ENCODE measurements at places on chromosomes 13 and 19. TPM values are rescaled to one million over a fixed set of nuclear protein-coding genes. Genes with fewer than 3 reads are reported as not detected.

The MAP4K1 gene
- not detected for total RNA-seq

The ZNF626 gene
- 5.0 TPM for total RNA-seq

The NLRP5 gene
- not detected for total RNA-seq

The ZNF675 gene
- 2.8 TPM for total RNA-seq

The THSD1 gene
- total RNA-seq, result 7.9 TPM

The C19orf33 gene
- 609 TPM for total RNA-seq

The CYP4F3 gene
- total RNA-seq, result 1.9 TPM

The IRF3 gene
- total RNA-seq, result 78.1 TPM

The DAND5 gene
- not detected for total RNA-seq
